ENCODE measurements at places on chromosomes 11 and 22.
A peak's percentile ranks its signal among the peaks of the same experiment; 100 is the strongest.

GRCh38 chr11:16867097-16867496, 128.7 kb downstream of the C11orf58 start:
- DNase-seq: no peak

DNA sequence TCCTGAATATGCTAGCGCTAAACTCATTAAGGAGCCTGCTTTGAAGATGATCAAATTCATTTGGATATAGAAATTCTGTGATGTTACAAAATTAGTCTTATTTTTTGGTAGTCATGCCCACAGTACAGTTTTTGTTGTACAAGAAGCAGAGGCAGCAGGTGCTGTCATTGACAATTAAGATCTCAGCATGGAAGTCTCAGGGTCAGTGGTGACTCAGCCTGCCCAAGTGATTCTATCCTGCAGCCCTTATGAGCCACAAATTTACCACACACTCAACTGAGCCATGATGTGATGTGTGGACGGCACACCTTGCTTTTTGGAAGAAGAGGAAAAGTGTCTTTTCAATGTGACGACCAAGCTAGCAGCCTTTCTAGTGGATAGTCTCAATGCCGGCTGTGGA, 153.6 kb upstream of the SORL1-AS1 start:
- no peak for DNase-seq

GRCh38 chr11:118834427-118835028, 43.6 kb upstream of the DDX6 start:
- DNase-seq: no peak

DNA sequence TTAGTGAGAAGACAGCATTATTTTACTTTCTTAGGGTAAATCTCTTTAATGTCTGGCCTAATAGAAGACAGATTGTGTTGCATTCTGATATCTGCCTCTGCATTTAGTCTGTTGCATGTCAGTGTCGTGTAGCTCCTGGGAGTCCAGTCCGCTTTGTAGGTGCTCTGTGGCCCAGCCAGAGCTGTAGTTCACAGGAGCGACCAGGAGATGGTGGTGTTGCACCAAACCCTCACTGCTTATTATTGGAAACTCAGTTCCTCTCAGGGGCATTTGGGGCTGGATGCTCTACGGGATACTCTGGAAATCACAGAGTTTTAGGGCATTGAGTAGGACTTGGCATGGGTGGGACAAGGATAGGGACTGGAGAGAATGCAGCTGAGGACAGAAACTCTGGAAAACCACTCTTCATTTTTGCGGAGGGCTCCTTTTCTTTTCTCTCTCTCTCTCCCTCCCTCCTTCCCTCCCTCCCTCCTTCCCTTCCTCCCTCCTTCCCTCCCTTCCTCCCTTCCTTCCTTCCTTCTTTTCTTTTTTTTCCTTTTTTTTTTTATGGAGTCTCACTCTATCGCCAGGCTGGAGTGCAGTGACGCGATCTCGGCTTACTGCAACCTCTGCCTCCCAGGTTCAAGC, 21.7 kb downstream of the MIAT start:
- DNase-seq: peak; percentile 66

GRCh38 chr11:106785913-106786650, 232.2 kb downstream of the GUCY1A2 start:
- DNase-seq: peak; percentile 6

DNA sequence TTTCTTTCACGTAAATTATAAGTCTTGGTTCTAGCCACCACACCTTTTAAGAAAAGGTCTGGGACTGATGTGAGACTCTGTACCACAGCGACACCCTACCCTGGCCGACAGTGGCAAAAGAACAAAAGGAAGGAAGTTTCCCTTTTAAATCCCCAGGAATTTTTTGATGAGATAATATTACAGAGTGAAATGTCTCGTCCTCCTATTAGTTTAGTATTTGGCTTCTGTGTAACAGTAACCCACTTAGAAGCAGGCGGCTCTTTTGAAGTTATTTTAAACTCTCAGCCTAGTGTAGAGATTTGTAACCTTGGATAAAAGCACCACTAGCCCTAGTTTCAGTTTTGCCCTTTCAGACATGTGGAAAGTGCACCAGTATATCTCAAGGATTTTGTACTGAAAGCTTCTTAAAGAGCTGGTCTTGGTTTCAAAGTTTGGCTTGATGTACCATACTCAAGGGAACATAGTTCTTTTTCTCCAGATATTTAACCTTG, 84.1 kb downstream of the C22orf31 start:
- no peak for DNase-seq

GRCh38 chr11:71527576-71528210, 626 bp downstream of the KRTAP5-7 start:
- DNase-seq: no peak

- DNase-seq: no peak
Observed at GRCh38 chr22:50243685-50244419, 971 bp downstream of the TUBGCP6 start.

GRCh38 chr22:41660416-41660815, 28.3 kb downstream of the SNU13 start:
- DNase-seq: peak; percentile 27

Data from foreskin fibroblast (primary cell).